ENCODE measurements at places on chromosomes 6 and 20.

DNA sequence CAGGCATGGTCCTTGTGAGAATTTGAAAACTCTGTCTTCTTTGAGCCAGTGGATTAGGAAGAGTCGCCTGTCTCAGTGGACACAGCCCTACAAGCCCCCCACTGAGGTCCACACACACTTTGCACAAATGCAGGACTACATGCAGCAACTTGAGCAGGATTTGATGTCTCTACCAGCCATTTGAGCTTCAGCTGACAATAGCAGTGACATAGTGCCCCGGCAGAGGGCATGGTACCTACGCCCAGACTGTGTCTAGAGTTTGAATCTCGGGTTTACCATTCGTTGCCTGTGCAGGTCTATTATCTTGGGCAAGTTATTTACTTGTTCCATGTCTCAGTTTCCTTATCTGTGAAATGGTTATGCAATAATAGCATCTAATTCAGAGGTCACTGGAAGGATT is 580.1 kb downstream of the TFAP2B start:
- no peak for DNase-seq

DNA sequence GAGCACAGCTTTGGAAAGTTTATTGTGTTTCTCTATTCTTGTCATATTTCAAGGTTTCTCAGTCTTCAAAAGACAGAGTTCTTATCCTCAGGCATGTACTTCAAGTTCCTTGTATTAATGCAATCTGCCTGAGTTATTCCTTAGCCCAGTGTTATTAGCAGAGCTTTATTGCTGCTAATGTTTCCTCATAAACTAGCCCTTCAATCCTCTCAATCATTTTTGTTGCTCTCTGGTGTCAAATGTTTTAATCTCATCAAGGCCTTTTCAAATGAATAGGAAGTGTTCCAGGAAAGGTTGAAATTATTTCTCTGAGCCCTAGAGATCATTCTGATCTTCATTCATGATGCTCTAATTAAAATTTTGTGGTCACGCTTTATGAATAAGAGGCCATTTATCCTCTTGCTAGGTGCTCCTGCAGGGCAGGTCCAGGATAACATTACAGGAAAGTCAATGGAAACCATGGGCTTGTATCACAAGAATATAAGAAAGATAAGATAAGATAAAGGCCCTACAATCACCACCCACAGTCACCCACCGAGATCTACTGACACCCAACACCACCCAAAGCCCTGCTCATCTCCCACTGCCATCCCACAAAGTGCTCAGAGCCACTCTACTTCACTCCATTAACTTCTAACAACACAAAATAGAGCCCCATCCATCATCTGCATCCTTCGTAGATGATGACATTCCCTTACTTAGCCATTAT is 125.9 kb downstream of the COL9A1 start:
- no peak for DNase-seq

GRCh38 chr20:12575352-12576095 is 433.2 kb upstream of the SPTLC3 start:
- no peak for DNase-seq

DNA sequence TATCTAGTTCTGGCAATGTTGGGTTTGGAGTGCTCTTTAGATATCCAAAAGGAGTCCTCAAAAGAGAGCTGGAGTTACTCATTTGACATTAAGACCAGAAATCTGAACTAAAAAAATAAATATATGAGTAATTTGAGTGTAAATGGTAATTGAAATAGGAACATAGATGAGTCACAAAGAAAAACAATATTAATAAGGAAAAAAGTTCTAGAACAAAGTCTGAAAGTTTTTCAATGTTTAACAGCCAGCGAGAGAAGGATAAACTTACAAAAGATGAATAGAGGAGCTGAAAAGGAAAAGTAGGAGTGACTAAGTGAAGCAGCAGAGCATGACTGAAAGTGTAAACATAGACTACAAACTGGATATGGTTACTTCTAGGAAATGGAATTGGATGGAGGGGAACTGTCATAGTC is 46.8 kb downstream of the EPM2A start:
- no peak for DNase-seq

DNA sequence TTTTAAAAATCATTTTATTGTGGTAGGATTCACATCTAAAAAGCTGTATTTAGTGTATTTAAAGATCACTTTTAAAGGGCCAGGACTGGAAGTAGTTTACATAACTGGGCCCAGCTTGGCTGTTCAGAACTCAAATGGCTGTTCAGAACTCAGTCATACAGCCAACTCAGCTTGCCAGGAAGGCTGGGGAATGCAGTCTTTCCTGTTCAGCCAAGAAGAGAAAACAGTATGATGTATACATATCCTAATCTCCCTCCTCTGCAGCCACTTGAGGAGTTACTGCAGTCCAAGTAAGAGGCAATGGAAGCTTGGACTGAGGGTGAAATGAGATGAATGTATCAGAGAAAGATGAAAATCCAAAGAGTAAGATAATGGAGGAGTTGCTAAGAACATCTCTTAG is 24.6 kb downstream of the DSTN start:
- no peak for DNase-seq

GRCh38 chr6:33298773-33299236 is at the start of gene RGL2:
TSS of gene RGL2 (minus strand) at chr6:33298942. CDS start at chr6:33298610, 332 bp downstream.
- DNase-seq: no peak

GRCh38 chr6:148693882-148694484 is 52.8 kb upstream of the UST start:
- no peak for DNase-seq

GRCh38 chr6:91127752-91128151 is 540.9 kb upstream of the MAP3K7 start:
- no peak for DNase-seq

DNA sequence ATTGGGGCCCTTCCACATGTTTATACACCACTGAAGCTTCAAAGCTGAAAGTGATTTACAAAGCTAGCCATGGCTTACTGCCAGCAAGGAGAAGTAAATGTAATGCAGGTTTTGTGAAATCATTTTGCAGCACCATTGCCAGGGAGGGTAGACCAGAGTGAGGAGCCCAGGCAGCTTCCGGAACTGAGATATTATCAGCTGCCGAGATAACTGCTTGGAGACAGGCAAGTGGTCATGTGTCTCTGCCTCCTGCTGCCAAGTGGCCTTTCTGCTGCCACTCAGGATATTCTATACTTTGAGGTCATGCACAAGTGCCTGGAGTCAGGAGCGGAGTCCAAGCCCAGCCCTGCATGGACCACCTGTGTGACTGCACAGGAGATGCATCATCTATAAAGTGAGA is 160.2 kb downstream of the SYNDIG1 start:
- DNase-seq: no peak

- DNase-seq: no peak
These were observed 19.3 kb upstream of the RNGTT start for GRCh38 chr6:88982720-88983119.

DNA sequence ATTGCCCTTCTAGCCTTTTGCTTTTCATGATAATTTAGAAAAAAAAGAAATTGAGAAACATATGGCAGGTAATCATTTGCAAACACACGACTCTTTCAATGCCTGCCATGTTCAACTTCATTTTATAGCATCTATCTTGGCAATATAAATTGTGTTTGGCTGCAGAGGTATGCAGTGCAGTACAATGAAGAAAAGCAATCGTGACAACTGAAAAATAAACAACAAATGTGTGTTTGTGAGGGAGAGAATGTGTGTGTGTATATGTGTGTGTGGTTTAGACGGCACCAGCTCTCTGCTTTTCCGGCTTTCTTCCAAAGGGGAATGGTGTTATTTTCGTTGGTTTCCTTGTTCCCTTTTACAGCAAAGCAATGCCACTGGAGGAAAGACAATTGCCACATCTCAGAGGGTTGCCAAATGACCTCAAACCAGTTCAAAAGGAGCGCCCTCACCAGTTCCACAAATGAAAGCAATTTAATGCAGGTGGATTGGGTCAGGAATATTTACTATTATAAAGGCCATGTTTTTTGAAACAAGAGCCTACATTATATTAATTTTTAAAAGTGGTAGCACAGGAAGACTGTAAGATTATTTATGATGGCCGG is 587.2 kb downstream of the PRKN start:
- no peak for DNase-seq

DNA sequence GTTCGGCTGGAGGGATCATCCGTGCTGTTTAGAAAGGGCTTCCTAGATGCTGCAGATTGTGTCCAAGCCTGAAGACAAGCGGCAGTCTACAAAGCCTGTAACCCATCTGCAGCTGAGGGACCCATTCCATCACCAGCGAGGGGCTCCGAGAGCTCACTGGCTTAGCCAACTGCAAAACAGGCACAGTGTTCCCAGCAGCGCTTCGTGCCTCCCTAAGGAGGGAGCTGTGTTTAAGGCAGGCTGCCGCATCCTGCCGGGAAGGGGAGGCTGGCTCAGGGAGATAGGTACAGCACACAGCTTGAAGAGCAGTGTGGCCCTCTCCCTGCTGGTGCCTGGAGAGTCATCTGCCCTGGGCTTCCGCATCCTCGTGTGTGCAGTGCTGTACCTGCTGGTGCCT is 32.4 kb downstream of the DUSP22 start:
- DNase-seq: no peak

- no peak for DNase-seq
These were observed 60.2 kb downstream of the RIPOR2 start for GRCh38 chr6:24875534-24875901.

DNA sequence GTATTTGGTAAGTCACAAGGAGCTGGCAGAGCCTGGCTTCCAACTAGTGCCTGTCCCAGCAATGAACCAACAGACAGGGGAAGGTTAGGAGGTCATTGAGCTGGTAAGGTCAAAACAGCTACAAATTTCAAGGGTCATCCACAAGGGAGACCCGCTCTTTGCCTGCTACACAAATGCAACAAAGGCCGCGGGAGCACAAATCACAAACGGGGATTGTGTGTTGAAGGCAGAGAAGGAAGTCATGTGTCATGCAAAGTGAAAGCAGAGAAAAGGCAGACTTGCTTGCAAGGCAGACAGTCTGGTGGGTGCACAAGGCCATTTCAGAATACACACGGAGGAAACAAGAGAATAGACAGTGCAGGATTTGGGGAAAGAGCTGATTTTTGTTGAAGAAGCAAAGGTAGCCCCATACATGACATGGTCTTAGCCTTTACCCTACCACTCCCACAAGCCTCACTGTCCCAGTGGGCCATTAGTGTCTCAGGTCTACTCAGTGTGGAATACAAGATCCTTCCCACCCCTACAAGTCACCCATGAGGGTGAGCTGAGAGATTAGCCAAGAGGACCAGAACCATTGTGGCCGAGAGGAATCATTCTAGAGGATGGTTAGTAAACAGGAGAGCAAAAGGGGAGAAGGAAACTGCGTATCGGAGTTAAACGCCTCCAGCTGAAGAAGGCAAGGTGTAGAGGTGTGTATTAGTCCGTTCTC is 18.1 kb upstream of the SAMHD1 start:
- no peak for DNase-seq

DNA sequence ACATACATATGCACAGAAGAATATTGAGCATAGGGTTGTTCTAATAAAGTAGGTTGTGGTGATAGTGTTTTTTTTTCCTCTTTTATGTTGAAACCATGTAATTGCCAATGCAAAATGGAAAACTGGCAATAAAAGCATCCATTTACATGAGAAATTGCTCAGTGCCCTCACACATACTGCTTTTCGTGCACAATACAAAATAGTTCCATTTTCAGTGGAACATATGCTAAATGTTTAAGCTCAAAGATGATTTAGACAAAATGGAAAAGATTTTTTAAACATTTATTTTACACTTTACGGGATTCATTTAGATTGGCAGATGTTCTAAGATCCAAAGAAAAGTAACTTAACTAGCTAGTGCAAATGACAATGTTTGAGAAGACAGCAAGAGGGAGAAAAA is 678.1 kb upstream of the MANEA start:
- DNase-seq: no peak

DNA sequence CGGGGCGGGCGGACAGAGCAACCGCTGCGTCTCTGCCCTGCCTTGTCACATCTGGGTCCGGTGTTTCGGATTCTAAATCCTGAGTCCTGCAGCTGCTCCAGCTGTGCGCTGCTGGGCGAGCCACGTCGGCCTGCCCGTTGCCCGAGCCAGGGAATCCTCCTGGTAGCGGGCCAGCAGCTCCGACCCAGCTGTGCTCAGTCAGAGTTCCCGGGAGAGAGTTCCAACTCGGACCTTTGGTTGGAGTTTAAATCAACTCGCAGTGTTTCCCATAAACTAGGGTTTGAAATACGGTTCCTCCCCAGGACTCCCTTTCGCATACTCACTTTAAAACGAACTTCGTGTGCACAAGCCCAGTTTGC is 315 bp upstream of the PDE10A start:
- no peak for DNase-seq

- no peak for DNase-seq
These were observed 49.2 kb downstream of the MRAP2 start for GRCh38 chr6:84082689-84083265.

DNA sequence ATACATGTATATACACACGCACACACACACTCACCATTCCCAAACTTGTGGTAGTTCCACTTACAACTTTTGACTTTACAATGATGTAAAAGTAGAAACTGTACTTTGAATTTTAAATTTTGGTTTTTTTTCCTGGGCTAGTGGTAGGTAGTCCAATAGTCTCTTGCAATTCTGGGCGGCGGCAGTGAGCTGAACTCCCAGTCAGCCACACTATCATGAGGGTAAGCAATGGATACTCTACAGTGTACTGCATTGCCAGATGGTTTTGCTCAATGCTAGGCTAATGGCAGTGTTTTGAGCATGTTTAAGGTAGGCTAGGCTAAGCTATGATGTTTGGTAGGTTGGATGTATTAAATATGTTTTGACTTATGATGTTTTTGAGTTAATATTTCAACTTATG is 136.2 kb upstream of the GPR6 start:
- no peak for DNase-seq

GRCh38 chr6:115865914-115866313 is 194.8 kb downstream of the FRK start:
- DNase-seq: no peak

GRCh38 chr6:40395066-40395697 is 192.0 kb downstream of the LRFN2 start:
- no peak for DNase-seq

GRCh38 chr20:47795214-47795907 is 10.1 kb upstream of the SULF2 start:
- no peak for DNase-seq

- DNase-seq: no peak
These were observed 84.4 kb downstream of the CRYBG1 start for GRCh38 chr6:106444777-106445507.

- no peak for DNase-seq
These were observed 42.5 kb upstream of the PNISR start for GRCh38 chr6:99467509-99468106.

DNA sequence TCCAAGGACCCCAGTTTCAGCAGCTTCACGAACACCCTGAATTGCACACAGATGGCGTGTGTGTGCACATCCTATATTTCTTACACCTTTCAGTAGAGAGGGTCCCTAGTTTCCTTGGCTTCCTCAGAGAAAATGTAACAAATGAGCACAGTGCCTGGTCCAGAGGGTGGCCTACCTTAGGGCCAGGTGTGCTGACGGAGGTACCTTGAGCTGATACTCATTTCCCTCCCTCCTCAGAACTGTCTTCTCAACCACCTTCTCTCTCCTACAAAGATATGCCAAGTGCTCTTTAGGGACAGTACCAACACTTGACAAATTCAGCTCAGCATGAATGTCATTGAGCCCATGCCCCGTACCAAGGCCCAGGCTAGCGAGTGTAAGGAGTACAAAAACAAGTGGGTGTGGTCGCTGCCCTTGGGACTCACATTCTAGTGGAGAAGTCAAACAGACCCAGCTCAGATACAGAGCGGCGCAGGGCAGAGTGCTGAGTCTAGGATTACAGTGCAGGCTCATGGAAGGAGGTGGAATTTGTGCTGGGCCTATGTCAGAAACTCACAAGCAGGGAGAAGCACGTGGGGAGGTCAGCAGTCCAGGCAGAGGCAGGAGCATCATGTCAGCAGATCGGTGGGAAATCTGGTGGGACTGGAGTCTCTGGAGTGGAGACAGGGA is 9.6 kb upstream of the BPHL start:
- no peak for DNase-seq

GRCh38 chr6:14241255-14242070 is 123.9 kb downstream of the CD83 start:
- no peak for DNase-seq
